Astrocyte of the hippocampus (primary cell): ENCODE measurements at places on chromosomes 4 and X.

- no peak for DNase-seq
Measured at GRCh38 chr4:16704489-16704888, 194.0 kb downstream of the LDB2 start.

- no peak for DNase-seq
Measured at GRCh38 chr4:137451172-137451825, 81.0 kb downstream of the PCDH18 start.

DNA sequence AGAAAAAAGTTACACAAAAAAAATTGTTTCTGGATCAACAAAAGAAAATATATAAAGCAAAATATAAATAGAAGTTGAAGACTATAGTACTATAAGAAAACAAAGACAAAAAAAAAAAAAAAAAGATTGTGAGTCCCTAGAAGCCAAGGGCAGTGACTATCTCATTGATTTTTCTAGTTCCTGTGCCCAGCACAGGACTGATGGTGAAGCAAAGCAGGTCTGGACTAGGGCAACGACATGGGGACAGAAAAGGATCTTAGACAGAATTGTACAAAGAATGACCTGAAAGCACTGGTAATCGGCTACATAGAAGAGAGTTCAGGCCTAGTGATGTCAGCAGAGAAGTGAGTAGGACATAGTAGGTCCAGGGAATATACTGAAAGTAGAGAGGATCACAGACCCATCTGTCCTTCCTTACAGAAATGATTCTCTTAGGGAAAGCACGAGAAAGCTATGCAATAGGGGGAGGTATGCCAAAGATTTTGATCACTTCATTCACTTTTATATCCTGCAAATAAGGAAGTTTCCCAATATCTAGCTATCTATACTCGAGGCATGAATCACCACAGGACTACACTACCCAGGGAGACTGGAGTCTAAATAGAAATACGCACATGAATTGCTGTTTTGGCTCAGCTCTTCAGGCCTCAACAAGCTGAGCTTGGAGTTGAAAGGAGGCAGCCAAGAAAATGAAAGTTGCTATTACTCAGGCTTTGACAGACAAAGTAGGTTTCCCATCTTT, 230.9 kb upstream of the GPC4 start:
- DNase-seq = peak; percentile 41

- no peak for DNase-seq
Measured at GRCh38 chr4:7782783-7783182, 156.9 kb downstream of the AFAP1 start.

GRCh38 chrX:43456906-43457305, 199.2 kb upstream of the MAOA start:
- DNase-seq = no peak

DNA sequence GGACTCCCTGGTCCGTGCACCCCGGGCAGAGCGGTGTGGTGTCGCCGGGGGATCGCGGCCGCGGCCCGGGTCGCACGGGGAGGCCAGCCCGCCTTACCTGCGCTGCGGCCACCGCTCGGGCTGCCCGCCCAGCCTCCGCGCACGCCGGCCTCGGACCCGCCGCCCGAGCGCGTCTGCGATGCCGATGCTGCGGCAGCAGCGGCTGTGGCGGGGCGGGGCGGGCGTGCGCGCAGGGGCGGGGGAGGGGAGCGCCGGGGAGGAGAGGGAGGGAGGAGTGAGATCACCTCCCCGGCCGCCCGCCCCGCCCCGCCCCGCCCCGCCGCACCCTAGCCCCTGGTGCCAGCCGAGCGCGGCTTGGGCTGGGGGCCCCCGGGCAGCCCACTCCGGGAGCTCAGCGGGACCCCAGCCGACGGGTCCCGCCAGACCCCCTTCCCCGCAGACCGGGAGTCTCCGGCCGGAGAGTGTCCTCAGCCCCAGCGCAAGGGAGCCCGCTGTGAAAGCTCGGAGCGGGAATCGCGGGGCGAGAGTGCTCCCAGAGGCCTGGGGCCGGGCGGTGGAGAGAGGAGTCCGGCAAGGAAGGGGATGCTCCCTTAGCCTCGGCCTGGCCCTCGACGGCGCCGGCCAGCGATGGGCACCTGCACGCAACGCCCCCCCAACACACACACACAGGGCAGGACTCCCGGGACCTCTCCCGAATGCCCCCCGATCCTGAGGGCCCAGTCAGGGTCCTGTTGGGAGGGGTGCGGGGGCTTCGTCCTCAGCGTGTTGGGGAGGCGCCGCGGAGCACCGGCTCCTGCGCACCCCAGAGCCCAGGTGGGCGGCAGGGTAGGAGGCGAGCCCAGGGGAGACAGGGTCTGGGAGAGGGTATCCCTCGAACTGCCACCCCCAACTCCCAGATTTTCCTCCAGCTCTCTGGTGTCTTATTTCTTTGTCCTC, at the start of gene L1CAM:
L1CAM (minus strand) TSS at position 206 of the 936 bp plus-strand sequence. CDS start 10,337 bp downstream, outside the sequence.
- DNase-seq = peak; percentile 14

GRCh38 chr4:80434238-80434637, 98.7 kb downstream of the CFAP299 start:
- peak; percentile 40 for DNase-seq

DNA sequence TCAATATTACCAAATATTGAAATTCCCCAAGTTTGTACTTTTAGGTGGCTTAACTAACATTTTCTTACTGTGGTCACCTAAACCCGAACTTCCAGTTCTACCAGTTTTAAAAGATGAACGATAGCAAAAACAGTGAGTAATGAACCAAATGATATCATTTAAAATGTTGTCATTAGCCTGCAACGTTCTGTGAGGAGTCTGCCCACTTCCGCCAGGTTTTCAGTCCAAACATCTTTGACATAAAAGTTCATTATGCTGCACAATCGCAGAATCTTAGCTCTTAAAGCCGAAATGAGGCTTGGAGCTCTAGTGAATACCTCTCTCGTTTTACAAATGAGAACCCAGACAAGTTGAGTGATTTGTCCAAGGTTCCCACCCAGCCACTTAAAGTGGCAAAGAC, 762 bp downstream of the PIGA start:
- peak; percentile 22 for DNase-seq

GRCh38 chr4:39715788-39716187, 17.9 kb downstream of the UBE2K start:
- no peak for DNase-seq

DNA sequence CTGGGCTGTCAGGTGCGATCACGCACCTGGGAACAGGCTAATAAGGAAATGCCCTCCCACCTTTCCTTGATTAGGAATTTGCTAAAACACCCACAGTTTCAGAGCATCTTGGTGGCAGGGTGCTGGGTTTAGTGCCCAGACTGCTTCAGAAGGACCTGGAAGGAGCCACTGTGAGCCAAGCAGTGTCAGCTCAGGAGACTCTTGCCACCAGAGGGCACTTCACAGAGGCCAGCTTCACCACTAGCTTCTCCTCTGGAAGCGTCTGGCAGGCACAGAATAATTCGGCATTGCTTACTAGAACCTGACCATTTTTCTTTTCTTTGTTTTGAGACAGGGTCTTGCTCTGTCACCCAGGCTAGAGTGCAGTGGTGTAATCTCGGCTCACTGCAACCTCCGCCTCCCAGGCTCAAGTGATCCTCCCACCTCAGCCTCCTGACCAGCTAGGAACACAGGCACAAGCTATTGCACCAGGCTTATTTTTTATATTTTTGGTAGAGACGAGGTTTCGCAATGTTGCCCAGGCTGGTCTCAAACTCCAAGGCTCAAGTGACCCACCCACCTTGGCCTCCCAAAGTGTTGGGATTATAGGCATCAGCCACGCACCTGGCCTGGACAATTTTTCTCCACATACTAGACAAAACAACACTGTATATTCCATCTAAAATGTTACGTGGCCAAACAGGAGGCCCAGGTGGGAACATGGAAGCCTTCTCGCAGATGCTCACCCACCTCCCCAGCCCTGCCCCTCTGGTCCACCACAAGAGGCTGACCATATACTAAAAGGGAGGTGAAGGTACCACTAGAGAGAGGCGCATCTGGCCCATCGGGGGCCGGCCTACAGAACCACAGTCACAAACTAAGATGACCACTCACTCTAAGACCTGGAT, 14.1 kb downstream of the NOP14 start:
- DNase-seq = peak; percentile 54

DNA sequence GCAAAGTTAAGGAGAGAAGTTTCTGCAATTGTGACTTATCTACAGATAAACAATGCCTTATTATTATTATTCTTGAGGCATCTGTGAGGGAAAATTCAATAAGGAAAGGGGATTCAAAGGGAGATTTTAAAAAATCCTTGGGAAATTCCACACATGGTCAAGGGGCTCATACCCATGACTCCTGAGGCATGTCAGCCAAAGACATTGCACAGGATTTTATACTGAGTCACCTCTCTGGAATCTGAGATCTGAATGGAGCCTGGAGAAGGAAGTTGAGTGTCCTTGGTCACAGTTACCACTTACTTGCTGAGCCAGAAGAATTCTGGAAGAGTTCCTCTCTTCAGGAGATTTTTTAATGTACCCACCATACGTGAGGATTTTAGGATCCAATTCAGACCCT, 14.4 kb upstream of the CXCL8 start:
- peak; percentile 93 for DNase-seq

DNA sequence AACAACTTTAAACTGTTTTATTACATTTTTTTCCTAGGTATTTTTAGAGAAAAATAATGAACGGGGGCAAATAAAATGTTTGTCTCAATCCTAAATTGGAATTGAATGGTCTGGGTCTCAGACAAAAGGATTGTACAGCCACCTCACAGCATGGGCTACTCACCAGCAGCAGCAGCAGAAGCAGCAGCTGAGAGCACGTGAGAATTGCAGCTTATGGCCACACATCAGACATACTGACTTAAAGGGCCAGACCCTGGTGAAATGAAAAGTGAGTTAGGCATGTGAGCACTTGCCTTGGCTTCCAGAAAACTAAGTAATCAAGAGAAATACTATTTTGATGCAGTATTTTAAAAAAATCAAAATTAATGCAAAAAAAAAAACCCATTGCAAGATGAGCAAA, 56.6 kb downstream of the AASDH start:
- DNase-seq = peak; percentile 43

DNA sequence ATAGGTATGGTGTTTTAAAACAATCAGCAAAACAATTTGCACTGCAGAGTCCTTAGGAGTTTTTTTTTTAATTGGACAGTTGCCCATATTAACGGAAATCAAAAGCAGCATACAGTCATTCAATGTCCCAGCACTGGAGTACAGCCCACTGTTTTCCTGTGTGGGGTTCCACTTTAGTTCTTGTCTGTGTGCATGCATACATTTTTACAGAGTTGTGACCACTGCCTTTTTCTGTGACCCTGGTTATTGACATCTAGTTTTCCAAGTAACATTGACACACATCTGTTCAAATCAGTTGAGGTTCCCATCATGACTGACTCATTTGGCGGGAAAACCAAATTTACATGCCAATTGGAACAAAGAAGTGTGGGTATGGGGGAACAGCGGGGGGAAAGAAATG, 83.3 kb downstream of the HPRT1 start:
- DNase-seq = no peak

DNA sequence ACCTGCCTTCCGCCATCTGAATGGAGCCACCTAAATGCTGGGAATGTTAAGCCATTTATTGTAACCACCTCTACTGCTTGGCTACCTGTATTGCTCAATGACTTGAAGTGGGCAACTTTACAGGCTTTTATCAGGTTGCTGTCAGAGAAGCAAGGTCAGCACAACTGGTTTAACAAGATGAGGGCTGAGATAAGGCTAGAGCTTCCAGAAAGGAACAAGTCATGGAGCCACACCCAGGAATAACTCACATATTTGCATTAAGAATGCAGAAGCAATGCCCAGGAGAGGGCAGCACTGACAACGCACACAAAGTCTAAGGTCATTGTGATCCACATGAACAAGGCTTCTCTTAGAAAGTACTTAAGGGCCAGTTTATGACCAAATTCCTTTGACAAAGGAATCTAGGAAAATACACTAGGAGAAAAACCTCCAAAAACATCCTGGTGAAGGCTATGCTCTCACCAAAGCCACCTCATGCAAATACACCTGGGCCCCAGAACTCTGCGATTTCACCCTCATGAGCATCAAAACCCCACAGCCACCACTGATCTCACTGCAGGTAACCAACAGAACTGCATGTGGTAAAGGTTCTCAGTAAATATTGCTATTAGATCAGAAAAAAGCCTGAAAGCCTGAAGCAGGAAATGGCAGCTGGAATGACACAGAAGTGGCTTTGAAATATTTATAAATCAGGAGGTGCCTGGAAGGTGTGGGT, 15.0 kb upstream of the STS start:
- DNase-seq = peak; percentile 78

DNA sequence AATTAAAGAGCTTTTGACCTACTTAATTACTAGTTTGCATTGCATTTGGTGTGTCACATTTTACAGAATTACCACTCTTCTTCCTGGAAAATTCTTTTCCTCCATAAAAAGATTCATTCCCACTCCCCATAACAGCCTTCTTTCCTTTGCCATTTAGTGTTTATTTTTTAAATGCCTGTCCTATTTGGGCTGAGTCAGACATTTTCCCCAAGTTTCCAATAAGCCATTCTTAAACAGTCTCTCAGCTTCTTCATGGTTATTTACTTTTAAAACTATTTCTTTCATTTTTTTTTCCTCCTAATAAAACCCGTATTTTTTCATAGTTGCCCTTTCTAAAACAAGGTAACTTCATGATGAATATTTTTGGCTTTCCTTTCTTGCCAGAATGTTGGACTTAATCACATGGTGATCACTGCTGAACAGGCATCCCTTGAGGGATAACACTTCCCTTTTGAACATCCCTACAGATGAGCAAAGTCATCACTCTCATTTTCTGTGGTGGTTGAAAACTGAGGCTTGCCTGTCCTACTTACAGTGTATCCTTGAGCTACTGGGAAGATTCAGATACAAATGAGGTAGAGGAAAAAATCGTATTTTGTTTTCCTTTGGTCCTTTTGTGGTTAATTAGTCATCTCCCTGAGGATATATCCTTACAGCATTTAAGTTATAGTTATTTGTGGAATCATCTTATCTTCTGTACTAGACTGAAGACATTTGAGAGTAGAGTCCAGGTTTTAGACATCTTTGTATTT, 520.5 kb upstream of the NR3C2 start:
- peak; percentile 5 for DNase-seq

DNA sequence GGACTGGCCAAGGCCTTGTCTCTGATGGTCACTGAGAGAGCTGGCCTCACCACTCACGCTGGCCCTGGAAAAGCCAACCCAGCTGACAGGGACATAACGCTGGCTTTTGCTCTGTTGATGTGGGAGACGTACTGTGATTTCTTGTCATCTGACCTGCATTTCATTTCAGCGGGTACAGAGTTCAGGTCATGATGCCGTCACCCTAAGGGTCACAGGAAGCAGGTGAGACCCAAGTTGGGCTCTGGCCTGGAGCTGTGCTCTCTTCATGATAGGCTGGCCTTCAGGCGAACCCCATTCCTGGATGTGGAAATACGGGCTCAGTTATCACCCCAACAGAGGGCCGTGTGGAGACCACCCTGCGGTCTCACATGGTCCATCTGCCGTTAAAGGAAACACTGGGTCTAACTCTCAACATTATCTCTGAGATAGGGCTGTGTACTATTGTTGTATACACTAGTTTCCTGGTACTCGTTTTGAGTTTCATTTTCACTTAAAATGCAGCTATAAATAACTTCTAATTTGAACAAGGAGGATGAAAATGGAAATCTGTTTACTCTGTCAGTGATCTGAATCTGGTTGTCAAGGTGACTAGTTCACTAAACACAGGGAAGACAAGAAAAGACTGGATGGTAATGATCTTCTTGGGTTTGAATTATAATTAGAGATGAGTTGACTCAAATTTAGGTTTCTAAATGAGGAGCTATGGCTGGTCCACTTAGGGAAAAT, 89.1 kb downstream of the TBC1D9 start:
- DNase-seq = no peak
